Stimulated activated CD8-positive, alpha-beta memory T cell treated with anti-CD3 and anti-CD28 coated beads, Interleukin-12 subunit alpha, Interleukin-12 subunit beta, amount 100 ng/mL, for 1 hour (primary cell): ENCODE measurements at places on chromosomes 7 and 10.

- no peak for DNase-seq
Measured at GRCh38 chr7:28473571-28474281, 61.4 kb downstream of the CREB5 start.

GRCh38 chr10:73433538-73433867 is at the start of gene MSS51:
MSS51 (minus strand) TSS chr10:73433561; CDS start chr10:73428284, 5,277 bp downstream.
- no peak for DNase-seq

DNA sequence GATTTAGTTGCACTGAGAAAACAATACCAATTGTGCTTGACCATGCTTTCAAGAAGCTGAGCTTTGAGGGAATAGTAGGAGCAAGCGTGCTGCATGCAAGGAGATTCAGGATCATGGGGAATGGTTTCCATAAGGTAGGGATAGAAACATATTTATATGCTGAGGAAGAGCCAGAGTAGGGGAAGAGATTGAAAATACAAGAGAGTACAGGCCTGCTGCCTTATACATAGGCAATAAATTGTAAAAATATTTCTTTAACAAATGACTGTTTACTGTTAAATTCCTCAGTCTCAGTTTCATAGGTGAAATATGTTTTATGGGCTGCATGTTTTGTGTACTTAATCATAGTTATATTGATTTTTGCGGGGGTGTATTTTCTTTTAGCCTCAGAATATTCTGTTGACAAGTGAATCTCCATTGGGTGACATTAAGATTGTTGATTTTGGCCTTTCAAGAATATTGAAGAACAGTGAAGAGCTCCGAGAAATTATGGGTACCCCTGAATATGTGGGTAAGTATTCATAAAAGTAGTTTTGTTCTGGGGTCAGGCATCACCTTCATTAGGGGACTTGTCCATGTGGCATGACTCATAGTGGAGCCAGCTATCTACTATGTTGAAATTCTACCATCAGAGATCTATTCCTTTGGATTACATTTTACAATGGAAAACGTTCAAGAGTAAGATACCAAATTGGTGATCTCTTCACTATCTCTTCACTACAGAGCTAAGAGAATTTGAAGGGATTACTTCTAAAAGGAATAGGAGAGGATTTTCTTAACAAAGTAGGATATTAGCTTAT is 36.5 kb downstream of the STK17A start:
- DNase-seq, result no peak

DNA sequence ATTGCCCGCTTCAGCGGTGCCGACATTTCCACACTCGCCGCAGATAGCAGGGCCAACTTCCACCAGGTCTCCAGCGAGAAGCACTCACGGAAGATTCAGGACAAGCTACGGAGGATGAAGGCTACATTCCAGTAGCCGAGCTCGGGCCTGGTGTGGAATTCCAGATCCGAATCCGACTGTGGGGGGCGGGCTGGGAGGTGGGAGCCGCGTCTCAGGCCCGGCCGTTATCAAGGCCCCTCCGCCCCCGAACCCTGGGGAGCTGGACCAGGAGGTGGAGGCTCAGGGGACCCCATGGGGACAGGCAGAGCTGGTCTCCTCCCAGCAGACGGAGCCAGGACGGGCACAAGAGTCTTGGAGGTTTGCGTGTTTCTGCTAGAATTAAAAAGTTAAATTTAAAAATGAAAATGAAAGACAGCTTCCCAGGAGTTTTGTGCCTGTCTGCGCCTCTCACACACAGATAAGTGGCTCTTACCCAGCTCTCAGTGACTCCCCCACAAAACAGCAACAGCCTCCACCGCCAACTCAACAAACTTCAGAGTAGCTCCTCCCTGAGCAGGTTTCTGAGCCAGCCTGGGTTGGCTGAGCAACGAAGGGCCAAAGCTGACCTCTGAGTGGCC is 5.2 kb upstream of the UTF1 start:
- no peak for DNase-seq

DNA sequence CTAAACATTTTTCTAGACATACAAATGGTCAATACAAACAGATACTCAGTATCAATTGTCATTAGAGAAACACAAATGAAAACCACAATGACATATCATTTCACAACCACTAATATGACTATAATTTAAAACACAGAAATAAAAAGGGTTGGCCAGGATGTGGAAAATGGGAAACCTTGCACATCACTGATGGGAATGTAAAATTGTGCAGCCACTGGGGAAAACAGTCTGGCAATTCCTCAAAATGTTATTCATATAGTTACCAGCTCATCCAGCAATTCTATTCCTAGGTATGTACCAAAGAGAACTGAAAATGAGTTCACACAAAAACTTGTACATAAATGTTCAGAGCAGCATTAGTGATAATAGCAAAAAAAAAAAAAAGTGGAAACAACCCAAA is 106.1 kb upstream of the LRRTM3 start:
- DNase-seq, result no peak

DNA sequence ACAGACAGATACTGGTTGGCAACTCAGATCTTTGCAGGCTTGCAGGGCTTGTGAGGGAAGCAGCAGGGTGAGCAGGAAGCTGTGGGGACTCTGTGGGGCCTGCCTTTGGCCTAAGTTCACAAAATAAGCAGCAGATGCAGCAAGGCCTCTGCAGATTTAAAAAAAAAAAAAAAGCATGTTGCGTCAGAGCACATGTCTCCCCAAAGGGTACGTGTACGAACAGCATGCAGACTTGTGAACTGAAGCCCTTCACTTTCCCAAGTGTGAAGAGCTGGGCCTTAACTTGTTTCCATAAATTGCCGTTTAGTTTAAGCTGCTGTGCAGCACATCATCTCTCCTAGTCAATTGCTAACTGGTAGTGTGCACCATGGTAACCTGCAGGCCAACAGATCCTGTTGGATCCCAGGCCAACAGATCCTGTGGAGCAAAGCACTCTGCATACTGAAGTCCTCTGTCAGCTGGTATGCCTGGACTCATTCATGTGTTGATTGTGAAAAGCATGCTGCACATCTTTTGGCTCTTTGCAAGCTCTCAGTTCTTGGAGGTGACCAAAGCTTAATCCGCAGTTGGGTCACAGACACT is 10.8 kb upstream of the XPNPEP1 start:
- DNase-seq, result no peak

DNA sequence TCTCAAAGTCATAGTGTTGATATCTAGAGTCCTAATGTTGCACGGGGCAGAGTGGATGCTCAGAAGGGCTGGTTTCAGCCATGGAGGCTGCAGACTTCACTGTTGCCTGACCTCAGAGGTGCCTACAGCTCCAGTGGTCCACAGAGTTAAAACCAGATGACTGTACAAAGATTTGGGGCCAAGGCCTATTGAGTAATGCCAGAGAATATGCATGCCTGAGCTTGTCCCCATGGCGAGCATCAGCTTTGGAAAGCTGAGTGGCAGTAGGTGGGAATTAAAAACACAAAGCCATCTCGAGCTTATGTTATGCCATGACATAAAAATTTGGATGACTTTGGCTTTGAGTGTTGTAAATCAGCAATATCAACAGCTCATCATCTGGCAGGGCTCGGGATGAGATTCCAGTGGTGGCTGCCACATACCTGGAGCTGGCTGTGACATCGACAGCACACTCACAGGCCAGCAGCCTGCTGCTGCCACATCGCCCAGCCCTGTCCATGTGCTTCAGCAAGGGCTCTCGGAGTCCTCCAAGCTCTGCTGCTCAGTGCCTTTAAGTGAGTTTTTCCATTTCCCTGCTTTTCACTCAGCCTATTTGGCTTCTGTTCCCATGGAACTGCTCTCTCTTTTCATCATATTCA is 379.6 kb downstream of the TNS3 start:
- no peak for DNase-seq

GRCh38 chr10:19865676-19866075 is 49.4 kb downstream of the PLXDC2 start:
- DNase-seq, result no peak

GRCh38 chr7:21902240-21902639 is 43.5 kb downstream of the CDCA7L start:
- no peak for DNase-seq

- no peak for DNase-seq
Measured at GRCh38 chr10:90865401-90865800, 6.4 kb upstream of the RPP30 start.

GRCh38 chr10:32104181-32104580 is 48.0 kb upstream of the KIF5B start:
- DNase-seq, result no peak

GRCh38 chr7:120550494-120551048 is 277.6 kb downstream of the KCND2 start:
- no peak for DNase-seq

DNA sequence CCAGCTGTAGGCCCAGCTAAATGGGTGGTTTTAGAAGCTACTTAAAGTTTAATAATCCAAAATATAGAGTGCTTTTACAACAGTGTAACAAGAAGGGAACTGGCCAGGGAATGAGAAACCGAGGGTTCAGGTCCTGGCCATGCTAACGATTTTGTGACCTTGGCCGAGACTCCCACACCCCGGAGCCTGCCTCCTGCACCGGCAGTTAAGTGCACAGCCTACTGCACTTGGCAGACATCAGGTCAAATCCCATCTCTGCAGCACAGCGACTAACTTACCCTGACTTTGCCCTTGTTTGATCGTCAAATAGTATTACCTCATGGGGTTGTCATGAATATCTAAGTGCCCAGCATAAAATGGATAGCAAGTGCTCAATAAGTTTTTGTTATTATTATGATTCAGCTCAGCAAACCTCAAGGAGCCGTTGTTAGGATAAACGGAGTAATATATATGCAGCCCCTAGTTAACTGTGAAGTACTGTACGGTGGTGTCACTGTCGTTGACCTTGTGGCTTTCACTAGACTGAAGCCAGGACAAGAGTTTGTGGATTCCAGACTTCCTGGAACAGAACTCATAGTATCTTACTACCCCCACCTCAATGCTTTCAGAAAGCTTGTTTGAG is 35.5 kb downstream of the LYZL1 start:
- DNase-seq, result no peak

- no peak for DNase-seq
Measured at GRCh38 chr7:114084472-114085312, 165.9 kb upstream of the PPP1R3A start.

GRCh38 chr7:36266190-36266589 is 113.1 kb downstream of the EEPD1 start:
- DNase-seq, result no peak

DNA sequence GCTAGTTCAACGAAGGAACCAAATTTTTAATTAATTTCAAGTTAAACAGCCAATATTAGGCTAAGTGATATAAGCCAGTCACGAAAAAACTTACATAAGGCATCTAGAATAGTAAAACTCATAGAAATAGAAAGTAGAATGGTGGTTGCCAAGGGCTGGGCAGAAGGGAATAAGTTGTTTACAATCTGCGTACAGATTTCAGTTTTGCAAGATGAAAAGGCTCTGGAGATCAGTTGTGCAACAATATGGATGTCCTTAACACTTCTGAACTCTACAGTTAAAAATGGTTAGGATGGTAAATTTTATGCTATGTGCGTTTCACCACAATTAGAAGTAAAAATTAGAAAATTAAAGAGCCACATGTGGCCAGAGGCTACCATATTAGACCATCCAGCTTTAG is 13.3 kb downstream of the SCRN1 start:
- no peak for DNase-seq

- no peak for DNase-seq
Measured at GRCh38 chr7:15494711-15495110, 67.1 kb downstream of the AGMO start.

- peak; percentile 82 for DNase-seq
Measured at GRCh38 chr10:97318772-97319651, at the start of gene FRAT1. FRAT1 (plus strand) TSS chr10:97319271; CDS start chr10:97319454, 183 bp downstream.

DNA sequence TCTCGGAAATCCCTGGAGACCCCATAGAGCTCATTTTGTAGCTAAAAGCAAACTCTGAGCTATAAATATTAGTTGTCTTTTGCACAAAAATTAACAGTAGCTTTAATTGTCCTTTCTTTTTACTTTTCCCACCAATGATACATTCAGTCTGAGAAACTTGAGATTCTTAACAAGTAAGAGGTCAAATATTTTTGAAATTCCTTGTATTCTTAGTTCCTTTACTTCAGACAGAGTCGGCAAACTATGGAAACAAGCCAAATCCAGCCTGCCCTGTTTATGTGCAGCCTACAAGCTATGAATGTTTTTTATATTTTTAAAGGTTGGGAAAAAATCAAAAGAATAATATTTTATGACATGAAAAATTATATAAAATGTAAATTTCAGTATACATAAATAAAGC is 146.6 kb downstream of the CTNNA3 start:
- no peak for DNase-seq

GRCh38 chr7:104926601-104927041 is 87.4 kb upstream of the KMT2E start:
- no peak for DNase-seq
